CD4-positive, alpha-beta T cell treated with Interleukin-12 subunit alpha and Interleukin-12 subunit beta, for 1 hour (primary cell): ENCODE measurements at places on chromosomes 7 and 10.
A peak's percentile ranks its signal among the peaks of the same experiment; 100 is the strongest.

- DNase-seq, result peak; percentile 17
Measured at GRCh38 chr7:128830231-128831177, at the start of gene FLNC. Gene FLNC (plus strand): TSS chr7:128830406. CDS start chr7:128830638, 232 bp downstream.

- DNase-seq, result no peak
Measured at GRCh38 chr10:94131885-94132284, 138.2 kb downstream of the PLCE1 start.

DNA sequence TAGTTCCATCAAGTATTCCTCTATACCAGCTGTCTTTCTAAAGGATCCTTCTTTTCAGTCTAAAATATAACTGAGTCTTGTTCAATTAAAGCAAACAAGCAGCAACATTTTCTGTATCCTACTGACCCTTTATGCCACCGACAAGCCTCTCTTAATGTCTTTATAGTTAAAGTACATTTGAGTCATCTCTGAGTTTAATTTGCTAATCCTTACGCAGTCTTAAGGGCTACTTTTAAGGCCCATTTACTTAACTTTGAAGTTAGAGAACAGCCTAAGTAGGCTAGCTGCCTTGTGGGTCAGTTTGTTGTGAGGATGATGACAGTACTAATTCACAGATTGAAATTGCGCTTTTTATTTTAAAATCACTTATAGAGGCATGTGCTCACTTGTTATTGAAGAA lies 265.5 kb upstream of the FERD3L start:
- DNase-seq, result no peak

DNA sequence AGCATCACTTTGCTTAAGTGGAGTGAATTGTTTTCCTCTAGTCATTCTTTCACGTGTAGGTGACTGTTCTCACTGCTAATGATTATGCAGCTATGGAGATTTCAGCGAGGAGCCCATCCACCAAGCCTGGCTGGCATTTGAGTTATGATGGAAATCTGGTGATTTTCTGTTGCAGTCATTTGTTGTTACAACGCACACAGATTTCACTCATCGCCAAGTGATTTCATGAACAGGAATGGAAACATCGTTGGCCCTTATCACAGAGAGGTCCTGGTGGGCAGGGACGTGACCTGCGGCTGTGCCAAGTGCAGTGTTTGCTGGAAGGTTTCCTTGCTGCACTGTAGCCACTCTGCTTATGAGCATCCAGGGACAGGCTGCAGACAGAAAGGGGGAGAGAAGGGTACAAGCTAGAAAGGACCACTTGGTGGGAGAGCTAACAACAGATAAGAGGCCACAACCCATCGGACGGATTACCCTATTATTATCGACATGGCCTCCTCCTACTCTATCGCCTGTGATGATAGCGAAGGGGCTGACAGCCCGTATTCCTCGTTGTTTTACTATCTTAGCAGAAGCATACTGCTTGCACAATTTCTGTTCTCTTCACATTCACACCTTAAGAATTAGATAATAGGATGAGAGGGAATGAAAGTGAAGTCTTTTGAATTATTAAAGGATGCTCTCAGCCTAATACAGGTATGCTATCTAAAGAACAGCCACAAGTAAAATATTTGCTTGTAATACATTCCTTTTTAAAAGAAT lies 99.0 kb upstream of the PITRM1 start:
- DNase-seq, result no peak

DNA sequence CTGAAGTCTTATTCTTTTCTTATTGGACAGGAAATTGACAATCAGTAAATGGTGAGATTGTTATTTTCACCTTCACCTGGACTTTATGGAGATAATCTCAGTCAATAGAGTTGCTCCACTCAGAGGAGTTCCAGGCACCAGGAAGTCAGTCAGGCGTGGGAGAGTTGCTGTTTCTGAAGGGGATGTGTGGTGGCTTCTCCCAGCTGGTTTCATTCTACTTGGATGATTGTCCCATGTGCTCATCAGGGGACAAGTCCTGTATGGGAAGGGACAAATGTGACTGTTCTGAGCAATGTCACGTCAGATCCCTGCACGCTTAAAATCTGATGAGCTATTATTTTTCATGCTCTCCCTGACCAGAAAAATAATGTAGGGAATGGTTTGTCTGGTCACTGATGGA lies 222.5 kb upstream of the PITRM1 start:
- no peak for DNase-seq

- DNase-seq, result no peak
Measured at GRCh38 chr10:17128261-17128660, 1.4 kb downstream of the CUBN start.

DNA sequence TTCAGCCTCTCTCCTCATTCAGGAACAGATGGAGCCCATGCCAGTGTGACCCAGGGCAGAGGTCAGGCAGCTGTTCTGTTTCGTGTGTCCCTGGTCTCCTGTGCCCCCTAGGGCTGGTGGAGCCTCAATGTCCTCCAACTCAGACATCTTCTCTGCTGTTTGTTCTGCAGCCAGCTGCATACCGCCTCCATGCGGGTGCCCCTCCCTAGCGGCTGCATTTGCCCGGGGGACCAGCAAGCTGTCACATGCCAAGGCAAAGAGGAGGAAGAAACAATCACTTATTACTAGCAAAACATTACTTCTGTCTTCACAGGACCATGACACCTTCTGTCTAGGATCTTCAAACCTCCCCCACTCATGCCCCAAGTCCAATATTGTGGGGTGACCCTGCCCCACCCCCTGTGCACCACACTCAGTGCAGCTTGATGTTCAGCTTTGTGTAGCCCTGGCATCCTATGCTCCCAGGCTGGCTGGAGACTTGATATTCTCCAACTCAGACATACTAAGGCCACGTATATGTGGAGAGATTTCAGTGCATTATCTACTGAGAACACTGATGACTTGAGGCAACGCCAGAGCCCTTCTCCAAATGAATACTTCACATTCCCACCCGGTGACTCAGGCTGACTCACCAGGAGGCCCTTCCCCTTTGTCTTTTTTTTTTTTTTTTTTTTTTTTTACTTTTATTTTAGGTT lies 188.9 kb downstream of the SKIDA1 start:
- DNase-seq, result no peak
